ENCODE measurements at places on chromosomes 4 and X. TPM values are rescaled to one million over a fixed set of nuclear protein-coding genes. Genes with fewer than 3 reads are reported as not detected.

AKAP4 gene
- not detected for total RNA-seq

PRR32 gene
- not detected for total RNA-seq

DNA sequence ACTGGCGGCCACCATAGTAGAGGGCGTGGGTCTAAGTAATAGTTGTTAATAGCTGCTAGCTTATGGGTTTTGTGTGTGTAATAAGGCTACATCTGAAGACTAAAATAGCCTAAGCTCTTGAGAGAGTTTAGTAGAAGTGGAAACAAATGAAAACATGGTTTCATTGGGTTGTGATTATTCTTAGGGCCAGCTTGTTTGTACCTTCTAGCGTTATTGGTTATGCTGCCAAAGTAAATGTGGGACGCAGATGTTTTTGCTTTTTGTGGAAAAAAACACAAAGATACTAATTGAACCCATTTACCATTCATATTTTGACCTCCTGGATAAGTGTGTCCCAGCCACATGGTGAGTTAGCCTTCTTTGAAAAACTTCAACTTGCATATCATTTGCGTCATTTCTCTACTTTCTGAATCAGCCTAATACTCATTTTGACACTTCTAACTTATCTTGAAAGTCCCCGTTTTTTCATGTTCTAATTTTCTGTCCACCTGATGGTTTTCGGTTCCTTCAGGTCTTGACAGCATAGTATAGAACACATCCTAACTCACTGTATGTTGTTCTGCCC is 305.3 kb downstream of the FRMPD4 start:
- no peak for DNase-seq

DNA sequence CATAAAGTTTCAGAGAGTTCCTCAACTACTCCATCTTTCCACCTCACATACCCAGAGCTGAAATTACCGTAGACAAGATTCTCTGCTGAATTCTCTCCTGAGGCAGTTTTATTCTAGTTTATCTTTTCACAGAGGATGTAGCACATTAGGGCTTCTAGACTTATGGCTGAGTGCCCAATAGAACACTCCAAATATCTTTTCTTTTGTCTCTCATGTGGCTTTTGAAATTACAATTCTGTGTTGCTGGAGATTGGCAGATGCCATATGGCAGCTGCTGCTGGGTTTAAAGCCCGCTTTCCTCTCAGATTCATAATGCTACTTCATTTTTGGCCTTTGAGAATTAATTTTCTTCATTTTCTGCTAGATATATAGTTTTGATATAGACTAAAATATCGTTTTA is 107.6 kb upstream of the BANK1 start:
- no peak for DNase-seq

GRCh38 chrX:38407126-38407525 is 54.7 kb downstream of the OTC start:
- DNase-seq: no peak

GRCh38 chr4:120434756-120435155 is 368.1 kb upstream of the MAD2L1 start:
- no peak for DNase-seq
